ENCODE measurements at places on chromosomes 7 and 10. TPM values are rescaled to one million over a fixed set of nuclear protein-coding genes. Genes with fewer than 3 reads are reported as not detected.

GRCh38 chr7:106201164-106201563 is 83.6 kb downstream of the NAMPT start:
- H3K4me1 ChIP-seq, result no peaks in the 10 kb centered on the region
- no peaks in the 10 kb centered on the region for H3K36me3 ChIP-seq
- H3K4me3 ChIP-seq, result no peak overlapping the region
- H3K27me3 ChIP-seq, result no peaks in the 10 kb centered on the region
- no peak for DNase-seq

- H3K4me1 ChIP-seq, result peaks cover 8% of the 10 kb centered on the region
- no peaks in the 10 kb centered on the region for H3K27me3 ChIP-seq
- no peak overlapping the region for H3K4me3 ChIP-seq
- no peak overlapping the region for H3K27ac ChIP-seq
- no peak for DNase-seq
Measured at GRCh38 chr7:134367956-134368749, 51.4 kb upstream of the SLC35B4 start.

- no peak overlapping the region for H3K27ac ChIP-seq
Measured at GRCh38 chr10:90571481-90572258, 286.2 kb downstream of the HTR7 start.

DNA sequence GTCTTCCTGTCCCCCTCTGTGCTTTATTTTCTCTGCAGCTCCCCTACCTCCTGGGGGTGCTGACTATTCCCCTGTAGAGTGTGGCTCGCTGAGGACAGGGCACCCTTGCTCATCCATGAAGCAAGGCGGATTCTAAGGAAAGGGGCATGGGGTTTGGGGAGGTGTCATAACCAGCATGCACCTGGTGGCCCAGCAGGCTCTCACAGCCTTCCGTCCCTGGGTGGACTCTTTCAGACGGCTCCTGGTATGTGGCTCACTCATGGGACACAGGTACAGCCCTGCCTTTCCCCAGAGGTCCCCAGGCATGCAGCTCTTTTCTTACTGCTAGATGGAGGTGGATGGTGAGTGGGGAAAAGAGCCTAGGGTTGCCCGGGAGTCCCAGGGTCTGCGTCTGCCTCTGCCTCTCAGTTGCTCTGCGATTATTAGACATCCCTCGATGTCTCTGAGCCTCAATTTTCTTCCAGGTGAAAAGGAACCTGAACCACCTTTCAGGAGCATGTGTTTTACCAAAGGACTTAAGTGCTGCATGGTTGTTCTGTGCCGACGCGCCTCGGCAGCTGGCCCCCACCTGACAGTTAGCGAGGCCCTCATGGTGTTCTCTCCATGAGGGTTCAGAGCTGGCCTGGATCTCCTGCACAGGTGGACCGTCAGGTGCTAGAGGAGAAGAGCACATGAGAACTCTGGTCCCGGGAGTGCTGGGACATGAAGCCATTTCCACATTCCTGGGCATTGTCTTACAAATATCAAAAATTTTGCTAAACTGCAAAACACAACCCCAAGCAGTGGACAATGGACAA is 172.5 kb upstream of the SHH start:
- H3K4me1 ChIP-seq, result no peaks in the 10 kb centered on the region
- H3K36me3 ChIP-seq, result no peaks in the 10 kb centered on the region
- no peak overlapping the region for H3K27ac ChIP-seq
- H3K4me3 ChIP-seq, result no peak overlapping the region

GRCh38 chr10:102775935-102776669 is 32.4 kb downstream of the WBP1L start:
- peaks cover 42% of the 10 kb centered on the region for H3K4me1 ChIP-seq

ZP3 gene
- total RNA-seq, result 0.74 TPM

THSD7A gene
- total RNA-seq, result 12.1 TPM

DNA sequence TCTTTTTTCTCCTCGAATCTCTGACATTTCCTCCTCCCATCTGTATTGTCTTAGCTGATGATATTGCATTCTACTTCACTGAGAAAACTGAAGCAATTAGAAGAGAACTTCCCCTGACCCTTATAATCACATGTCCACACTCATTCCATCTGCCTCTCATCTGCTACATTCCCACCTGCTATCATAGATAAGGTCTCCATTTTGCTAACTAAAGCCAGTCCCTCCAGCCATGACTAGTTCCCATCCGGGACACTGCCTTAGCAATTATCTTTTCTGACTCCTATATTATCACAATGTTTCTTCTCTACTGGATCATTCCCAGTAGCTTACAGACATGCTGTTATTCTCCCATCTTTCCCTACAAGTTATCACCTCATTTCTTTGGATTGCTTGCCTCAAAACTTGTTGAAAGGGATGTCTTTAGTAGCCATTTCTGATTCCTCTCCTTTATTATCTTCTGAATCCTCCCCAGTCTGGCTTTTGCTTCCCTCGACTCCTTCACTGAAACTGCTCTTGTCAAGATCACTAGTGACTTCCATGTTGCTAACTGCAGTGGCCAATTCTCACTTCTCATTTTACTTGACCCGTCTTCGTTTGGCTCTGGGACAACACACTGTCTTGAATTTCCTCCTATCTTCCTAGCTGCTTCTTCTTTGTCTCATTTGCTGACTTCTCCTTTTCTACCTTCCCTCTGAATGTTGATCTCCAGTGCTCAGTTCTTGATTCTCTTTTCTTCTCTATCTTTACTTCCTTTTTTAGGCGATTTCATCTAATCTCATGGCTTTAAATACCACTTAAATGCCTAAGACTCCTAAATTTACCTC is 35.9 kb downstream of the FZD1 start:
- H3K27me3 ChIP-seq, result no peaks in the 10 kb centered on the region
- no peak overlapping the region for H3K4me3 ChIP-seq
- no peak for DNase-seq
- no peaks in the 10 kb centered on the region for H3K36me3 ChIP-seq

DNA sequence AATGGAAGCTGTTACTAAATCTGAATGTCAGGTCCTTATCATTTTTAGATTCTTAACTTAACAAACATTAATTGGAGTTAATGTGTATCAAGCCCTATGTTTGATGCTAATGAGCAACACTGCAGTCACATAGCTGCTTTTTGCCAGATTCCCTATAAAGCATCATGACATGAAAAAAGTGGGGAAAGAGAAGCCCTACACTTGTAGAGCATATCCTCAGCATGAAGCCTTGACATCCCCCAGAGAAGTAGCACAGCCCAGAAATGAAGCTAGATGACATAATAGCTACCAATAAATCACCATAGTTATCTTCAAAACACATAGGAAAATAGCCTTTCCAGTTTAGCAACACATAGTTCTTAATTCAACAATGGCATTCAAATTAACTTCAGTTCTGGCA is 49.2 kb upstream of the CDK1 start:
- no peak overlapping the region for H3K27ac ChIP-seq
- H3K27me3 ChIP-seq, result no peaks in the 10 kb centered on the region
- DNase-seq, result no peak

DNA sequence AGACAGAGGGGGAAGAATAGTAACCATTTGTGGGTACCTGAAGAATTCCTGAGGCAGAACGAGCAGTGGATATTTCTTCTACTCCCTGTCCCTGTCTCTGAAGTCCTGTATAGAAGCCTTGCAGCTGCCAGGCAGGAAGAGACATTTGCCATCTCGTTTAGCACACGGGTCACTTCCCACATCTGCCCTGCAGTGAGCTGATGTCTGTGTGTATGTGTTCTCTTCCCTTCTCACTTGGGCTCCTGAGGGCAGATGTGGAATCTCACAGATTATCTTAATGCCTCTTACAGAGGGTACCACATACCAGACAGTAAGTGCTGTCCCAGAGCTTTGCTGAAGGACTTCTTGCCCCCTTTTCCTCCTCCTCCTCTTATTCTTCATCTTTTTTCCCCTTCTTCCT is 14.1 kb upstream of the TRPV6 start:
- no peaks in the 10 kb centered on the region for H3K36me3 ChIP-seq
- H3K27ac ChIP-seq, result no peak overlapping the region
- no peaks in the 10 kb centered on the region for H3K4me1 ChIP-seq
- no peak overlapping the region for H3K4me3 ChIP-seq
- H3K27me3 ChIP-seq, result no peaks in the 10 kb centered on the region

Measured in lung (tissue), 17 donors.